Calu3 (cell line): ENCODE measurements at places on chromosomes 4 and X. TPM values are rescaled to one million over a fixed set of nuclear protein-coding genes. Genes with fewer than 3 reads are reported as not detected.

Gene NLGN4X
- total RNA-seq = not detected in 2 replicates

Gene ANKRD50
- 22.9 and 24.3 TPM in 2 replicates for total RNA-seq

Gene DDIT4L
- 0.57 and 1.2 TPM in 2 replicates for total RNA-seq

Gene PHEX
- total RNA-seq = 0.57 and 0.66 TPM in 2 replicates

Gene CSAG1
- total RNA-seq = not detected in 2 replicates

GRCh38 chr4:107572281-107572680 lies 147.8 kb downstream of the PAPSS1 start:
- H3K27me3 ChIP-seq = no peaks in the 10 kb centered on the region
- H3K27ac ChIP-seq = no peak overlapping the region
- no peak overlapping the region for H3K4me3 ChIP-seq
- no peaks in the 10 kb centered on the region for H3K36me3 ChIP-seq
- no peak for DNase-seq
- no peaks in the 10 kb centered on the region for H3K4me1 ChIP-seq

DNA sequence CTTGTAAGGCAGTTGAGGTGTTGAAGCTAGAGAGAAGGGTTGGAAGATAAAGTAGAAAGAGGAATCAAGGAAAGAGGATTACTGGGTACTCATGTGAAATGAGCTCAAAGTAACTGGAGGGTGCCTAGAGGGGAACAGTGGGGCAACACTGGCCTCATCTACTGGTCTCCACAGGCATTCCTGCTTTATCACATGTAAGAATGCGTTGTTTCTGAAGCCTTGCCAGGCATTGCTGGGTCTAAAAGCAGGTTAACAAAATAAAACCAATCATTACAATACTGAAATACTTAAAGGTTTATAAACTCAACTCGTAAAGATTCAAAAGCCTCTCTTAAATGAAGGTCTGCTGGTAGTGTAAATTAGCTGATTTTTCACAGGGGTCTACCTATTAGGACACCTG lies 96.0 kb downstream of the FANCB start:
- H3K4me3 ChIP-seq = no peak overlapping the region
- no peak for DNase-seq
- H3K4me1 ChIP-seq = no peaks in the 10 kb centered on the region
- no peak overlapping the region for H3K27ac ChIP-seq
- no peaks in the 10 kb centered on the region for H3K36me3 ChIP-seq

GRCh38 chrX:55056820-55057674 lies 17.8 kb upstream of the PAGE2B start:
- H3K4me1 ChIP-seq = peaks cover 8% of the 10 kb centered on the region
- H3K27me3 ChIP-seq = no peaks in the 10 kb centered on the region
- DNase-seq = no peak
- no peak overlapping the region for H3K27ac ChIP-seq
- H3K36me3 ChIP-seq = no peaks in the 10 kb centered on the region

- peak within 1 kb of the TSS; percentile 70 for H3K4me3 ChIP-seq
- no peak within 1 kb of the TSS for H3K27ac ChIP-seq
- peaks cover 8% of the 10 kb centered on the region for H3K27me3 ChIP-seq
- peaks cover 16% of the 10 kb centered on the region for H3K36me3 ChIP-seq
- peak; percentile 43 for DNase-seq
These were observed at the start of gene DCHS2 for GRCh38 chr4:154491341-154492271. DCHS2 (minus strand) TSS chr4:154491799; CDS start chr4:154491355, 444 bp downstream.

DNA sequence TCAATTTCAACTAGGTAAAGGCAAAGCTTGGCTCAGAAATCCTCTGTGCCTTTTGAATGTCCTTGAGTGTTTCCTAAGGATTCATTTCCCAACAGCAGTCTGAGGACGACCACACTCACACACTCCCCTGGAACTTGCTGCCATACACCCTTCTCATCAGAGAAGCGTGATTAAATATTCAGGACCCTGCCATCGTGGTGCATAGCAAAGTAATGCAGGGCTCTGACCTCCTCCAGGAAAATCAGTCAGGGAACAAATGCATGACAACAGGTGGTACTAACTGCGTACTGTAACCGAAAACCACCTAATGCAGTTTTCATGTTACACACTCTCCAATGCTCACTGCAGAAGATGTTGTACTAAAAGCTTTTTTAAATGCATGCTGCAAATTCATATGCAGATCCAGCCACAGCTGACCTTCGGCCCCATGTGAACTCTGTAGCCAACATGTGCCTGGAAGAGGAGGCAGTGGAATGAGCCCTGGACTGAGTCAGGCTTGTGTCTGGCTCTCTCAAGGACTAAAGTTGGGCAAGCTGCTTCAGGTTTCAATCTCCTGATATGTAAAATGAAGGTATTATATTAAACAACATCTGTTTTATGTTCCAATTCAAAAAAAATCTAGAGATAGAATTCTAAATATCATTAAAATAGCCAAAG lies 238.3 kb downstream of the KCNIP4 start:
- DNase-seq = no peak
- H3K4me1 ChIP-seq = no peaks in the 10 kb centered on the region
- no peak overlapping the region for H3K4me3 ChIP-seq
- no peaks in the 10 kb centered on the region for H3K27me3 ChIP-seq
- H3K27ac ChIP-seq = no peak overlapping the region
- no peaks in the 10 kb centered on the region for H3K36me3 ChIP-seq

DNA sequence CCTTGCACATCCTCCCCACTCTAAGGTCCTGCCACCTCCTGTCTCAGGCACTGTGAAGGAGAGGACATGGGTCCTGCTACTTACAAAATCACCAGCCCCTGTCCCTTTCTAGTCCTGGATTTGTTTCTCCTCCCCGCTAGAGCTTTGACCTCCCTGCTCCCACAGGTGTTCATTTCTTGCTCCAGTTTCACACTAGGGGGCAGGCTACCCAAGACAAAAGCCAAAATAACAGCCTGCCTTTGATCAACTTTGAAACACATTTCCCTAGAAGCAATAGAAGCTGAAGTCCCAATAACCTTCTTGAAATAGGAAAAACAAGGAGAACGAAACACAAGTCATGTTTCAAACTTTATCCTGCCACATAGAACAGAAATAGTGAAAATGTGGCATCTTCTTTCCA lies 164.4 kb downstream of the QDPR start:
- no peak overlapping the region for H3K4me3 ChIP-seq
- no peaks in the 10 kb centered on the region for H3K27me3 ChIP-seq
- no peaks in the 10 kb centered on the region for H3K36me3 ChIP-seq
- no peak overlapping the region for H3K27ac ChIP-seq
- H3K4me1 ChIP-seq = no peaks in the 10 kb centered on the region

DNA sequence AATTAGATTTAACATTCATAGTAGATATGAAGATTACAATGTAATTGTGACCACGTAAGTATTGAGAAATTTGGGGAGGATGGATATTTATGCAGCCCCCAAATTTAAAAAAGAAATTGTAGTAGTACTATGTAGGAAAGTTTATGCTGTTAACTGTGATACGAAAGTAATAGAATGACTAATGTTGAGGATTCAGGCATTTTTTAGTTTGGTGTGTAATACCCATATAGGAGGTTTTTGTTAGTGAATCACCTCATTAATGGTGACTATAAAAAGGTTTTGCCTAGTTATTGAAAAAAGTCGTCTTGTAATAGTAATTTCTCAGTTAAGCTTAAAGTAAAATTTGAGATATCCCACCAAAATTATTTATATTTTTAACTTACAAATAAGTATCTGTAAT lies 67.2 kb downstream of the SMARCAD1 start:
- H3K27ac ChIP-seq = no peak overlapping the region
- no peaks in the 10 kb centered on the region for H3K27me3 ChIP-seq
- H3K4me3 ChIP-seq = no peak overlapping the region
- H3K4me1 ChIP-seq = peaks cover 12% of the 10 kb centered on the region

DNA sequence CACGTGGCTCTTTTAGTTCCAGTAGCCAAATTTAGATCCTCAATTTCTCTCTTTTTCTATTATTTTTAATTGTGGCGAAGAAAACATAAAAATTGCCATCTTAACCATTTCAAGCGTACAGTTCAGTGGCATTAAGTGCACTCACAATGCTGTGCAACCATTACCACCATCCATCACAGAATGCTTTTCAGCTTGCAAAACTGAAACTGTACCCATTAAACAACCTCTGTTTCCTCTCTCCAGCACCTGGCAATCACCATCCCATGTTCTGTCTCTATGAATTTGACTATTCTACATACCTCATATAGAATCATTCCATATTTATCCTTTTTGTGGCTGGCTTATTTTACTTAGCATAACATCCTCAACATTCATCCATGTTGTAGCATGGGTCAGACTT lies 74.9 kb downstream of the METTL14 start:
- H3K36me3 ChIP-seq = no peaks in the 10 kb centered on the region
- no peaks in the 10 kb centered on the region for H3K4me1 ChIP-seq
- H3K4me3 ChIP-seq = no peak overlapping the region
- no peak for DNase-seq
- H3K27ac ChIP-seq = no peak overlapping the region

DNA sequence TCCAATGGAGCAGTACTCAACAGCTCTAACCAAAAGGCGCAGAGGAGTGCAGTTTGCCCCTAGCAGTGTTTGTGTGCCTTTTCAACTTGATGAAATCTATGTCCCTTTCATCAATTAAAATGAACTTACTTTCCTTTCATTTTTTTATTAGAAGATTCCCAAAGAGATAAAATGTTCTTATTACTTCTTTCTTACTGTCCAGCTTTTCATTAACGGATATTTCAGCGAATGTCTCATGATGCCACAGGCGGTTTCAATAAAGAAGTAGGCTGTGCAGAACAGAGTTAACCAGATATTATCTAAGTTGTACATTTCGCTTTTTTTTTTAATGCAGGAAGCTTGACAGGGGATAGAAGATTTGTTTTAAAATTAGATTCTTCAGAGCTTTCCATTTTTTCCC lies 3.4 kb upstream of the MAOB start:
- H3K27me3 ChIP-seq = no peaks in the 10 kb centered on the region
- H3K27ac ChIP-seq = no peak overlapping the region
- no peak for DNase-seq
- H3K36me3 ChIP-seq = peaks cover 18% of the 10 kb centered on the region
- peaks cover 20% of the 10 kb centered on the region for H3K4me1 ChIP-seq

DNA sequence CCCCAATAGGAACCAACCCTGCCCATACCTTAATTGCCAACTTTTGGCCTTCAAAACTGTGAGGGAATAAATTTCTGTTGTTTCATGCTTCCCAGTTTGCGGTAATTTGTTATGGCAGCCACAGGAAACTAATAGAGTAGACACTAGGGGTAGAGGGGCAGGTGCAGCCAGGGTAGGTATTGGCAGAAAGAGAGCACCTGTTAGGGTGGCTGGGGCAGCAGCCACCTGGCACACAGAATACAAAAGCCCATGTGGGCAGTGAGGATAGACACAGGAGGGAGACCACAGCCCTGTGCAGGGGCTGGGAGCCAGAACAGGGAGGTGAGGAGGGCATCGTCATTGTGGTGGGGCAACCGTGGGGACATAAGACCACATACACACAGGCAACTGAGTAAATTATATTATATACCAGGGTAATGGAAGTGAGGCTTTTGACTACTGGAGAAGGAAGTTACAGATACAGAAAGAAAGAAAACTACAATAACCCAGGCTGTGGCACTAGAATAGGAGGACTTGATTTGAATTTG lies 28.2 kb downstream of the IRF2 start:
- H3K4me1 ChIP-seq = no peaks in the 10 kb centered on the region
- DNase-seq = no peak
- H3K4me3 ChIP-seq = no peak overlapping the region
- H3K36me3 ChIP-seq = no peaks in the 10 kb centered on the region

- no peak overlapping the region for H3K4me3 ChIP-seq
- H3K36me3 ChIP-seq = peaks cover 8% of the 10 kb centered on the region
- DNase-seq = no peak
- no peaks in the 10 kb centered on the region for H3K27me3 ChIP-seq
- no peaks in the 10 kb centered on the region for H3K4me1 ChIP-seq
These were observed 58.4 kb upstream of the MSANTD1 start for GRCh38 chr4:3190549-3190948.

DNA sequence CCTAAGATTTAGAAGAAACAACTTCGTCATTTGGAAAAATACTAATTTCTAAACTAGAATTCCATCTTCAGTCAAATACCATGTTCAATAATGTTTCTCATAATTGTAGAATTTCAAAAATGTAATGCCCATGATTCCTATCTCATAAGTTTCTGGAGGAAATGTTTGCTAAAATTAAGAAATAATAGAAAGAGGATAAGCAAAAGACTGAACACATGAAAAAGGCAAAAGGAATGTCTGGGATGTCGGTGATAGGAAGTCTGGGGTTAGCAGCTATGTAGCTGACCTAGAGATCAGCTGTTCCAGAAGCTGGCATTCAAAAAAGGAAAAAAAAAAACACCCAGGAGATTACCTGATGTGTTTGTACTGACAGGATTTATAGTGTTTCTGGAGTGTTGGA lies 18.9 kb upstream of the PCDH10 start:
- no peaks in the 10 kb centered on the region for H3K27me3 ChIP-seq
- no peaks in the 10 kb centered on the region for H3K36me3 ChIP-seq
- no peaks in the 10 kb centered on the region for H3K4me1 ChIP-seq
- H3K27ac ChIP-seq = no peak overlapping the region
- no peak for DNase-seq

DNA sequence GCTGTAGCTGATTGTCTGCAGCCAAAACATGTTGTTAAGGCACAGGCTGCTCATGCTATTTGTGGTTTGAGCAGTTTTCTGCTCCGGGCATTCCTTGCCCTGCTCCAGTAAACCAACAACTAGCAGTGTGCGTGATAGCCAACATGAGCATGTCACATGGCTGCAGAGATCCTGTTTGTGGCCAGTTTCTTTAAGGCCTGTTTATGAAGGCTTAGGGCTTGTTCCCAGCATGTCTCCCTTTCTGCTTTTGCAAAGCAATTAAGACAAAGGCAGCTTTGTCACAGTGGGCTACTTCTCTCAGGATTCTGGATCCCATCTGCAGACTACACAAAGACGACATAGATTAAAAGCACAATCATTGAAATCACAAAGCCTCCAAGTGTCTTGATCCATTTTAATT lies 160.5 kb downstream of the ZNF518B start:
- H3K4me1 ChIP-seq = no peaks in the 10 kb centered on the region
- no peak for DNase-seq
- H3K4me3 ChIP-seq = no peak overlapping the region
- no peaks in the 10 kb centered on the region for H3K36me3 ChIP-seq

- H3K27ac ChIP-seq = no peak overlapping the region
- H3K4me1 ChIP-seq = peaks cover 12% of the 10 kb centered on the region
- no peak overlapping the region for H3K4me3 ChIP-seq
- no peaks in the 10 kb centered on the region for H3K27me3 ChIP-seq
These were observed 128.6 kb upstream of the SLC34A2 start for GRCh38 chr4:25527034-25527433.

GRCh38 chr4:78185117-78185516 lies 128.0 kb downstream of the FRAS1 start:
- no peaks in the 10 kb centered on the region for H3K4me1 ChIP-seq
- no peaks in the 10 kb centered on the region for H3K36me3 ChIP-seq
- no peak overlapping the region for H3K4me3 ChIP-seq
- no peak overlapping the region for H3K27ac ChIP-seq
- no peak for DNase-seq
- H3K27me3 ChIP-seq = no peaks in the 10 kb centered on the region

- H3K4me1 ChIP-seq = no peaks in the 10 kb centered on the region
- H3K27me3 ChIP-seq = no peaks in the 10 kb centered on the region
- no peak overlapping the region for H3K27ac ChIP-seq
- no peak for DNase-seq
- H3K36me3 ChIP-seq = no peaks in the 10 kb centered on the region
These were observed 21.8 kb upstream of the GBA3 start for GRCh38 chr4:22670956-22671355.

- no peak for DNase-seq
- no peak overlapping the region for H3K27ac ChIP-seq
- no peaks in the 10 kb centered on the region for H3K36me3 ChIP-seq
- no peaks in the 10 kb centered on the region for H3K27me3 ChIP-seq
These were observed 33.5 kb upstream of the ITM2A start for GRCh38 chrX:79400623-79401022.

- no peaks in the 10 kb centered on the region for H3K36me3 ChIP-seq
- no peak overlapping the region for H3K27ac ChIP-seq
- H3K27me3 ChIP-seq = no peaks in the 10 kb centered on the region
These were observed 45.6 kb upstream of the PABPC5 start for GRCh38 chrX:91389026-91389425.
